NCI-H2171 treated with DMSO at 0.1 percent for 48 hours (cell line): ENCODE measurements at places on chromosomes 16 and 17.

DNA sequence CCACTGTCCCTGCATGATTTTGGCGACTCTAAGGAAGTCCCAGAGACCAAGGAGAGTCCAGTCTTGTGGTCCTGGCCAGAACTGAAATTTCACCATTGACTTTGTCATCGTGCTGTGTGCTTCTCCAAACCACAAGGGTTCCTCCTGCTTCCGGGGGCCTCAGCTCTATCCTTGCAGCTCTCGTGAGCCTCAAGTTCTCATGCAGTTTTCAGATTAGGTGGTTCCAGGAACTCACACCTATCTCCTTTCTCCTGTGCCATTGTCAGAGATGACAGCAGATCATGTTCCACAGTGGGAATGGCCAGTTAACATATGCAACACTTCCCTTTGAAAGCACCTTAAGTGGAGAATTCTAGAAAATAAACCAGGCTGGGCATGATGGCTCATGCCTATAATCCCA lies 97.9 kb upstream of the CRHR1 start:
- no peak for DNase-seq

DNA sequence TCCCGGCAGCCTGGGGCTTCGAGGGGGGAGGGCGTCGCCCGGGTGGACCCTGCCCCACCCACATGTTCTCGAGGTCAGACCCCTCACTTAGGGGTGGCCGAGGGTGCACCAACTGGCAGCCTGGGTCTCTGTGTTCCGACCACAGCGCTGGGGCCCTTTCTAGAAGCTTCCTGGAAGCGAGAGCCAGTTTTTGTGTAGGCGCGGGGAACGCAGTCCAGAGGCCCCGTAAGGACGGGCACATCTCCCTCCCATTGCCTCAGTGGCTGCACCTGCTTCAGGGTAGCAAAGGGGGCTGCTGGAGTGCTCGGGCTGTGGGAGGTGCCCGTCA lies 148.3 kb downstream of the BANP start:
- no peak for DNase-seq

GRCh38 chr17:82489117-82489516 lies 30.4 kb upstream of the FOXK2 start:
- DNase-seq: no peak

- peak; percentile 62 for DNase-seq
These were observed 404.1 kb downstream of the WWOX start for GRCh38 chr16:78503602-78504001.

DNA sequence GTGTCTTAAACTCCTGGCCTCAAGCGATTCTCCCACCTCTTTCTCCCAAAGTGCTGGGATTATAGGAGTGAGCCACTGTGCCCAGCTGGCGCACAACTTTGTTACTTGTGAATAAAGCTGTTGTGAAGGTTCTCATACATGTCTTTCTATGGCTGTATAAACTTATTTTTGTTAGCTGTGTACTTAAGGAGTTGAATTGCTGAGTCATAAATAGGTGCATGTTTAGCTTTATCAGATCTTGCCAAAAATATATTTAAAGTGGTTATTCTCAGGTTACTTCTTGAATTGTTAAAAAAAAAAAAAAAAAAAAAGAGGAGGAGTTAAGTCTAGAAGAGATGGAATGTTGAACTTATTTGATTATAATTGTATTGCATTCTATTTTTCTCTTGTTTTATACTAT lies 47.6 kb upstream of the IRX3 start:
- no peak for DNase-seq

GRCh38 chr16:58960034-58960433 lies 225.9 kb upstream of the GOT2 start:
- no peak for DNase-seq

DNA sequence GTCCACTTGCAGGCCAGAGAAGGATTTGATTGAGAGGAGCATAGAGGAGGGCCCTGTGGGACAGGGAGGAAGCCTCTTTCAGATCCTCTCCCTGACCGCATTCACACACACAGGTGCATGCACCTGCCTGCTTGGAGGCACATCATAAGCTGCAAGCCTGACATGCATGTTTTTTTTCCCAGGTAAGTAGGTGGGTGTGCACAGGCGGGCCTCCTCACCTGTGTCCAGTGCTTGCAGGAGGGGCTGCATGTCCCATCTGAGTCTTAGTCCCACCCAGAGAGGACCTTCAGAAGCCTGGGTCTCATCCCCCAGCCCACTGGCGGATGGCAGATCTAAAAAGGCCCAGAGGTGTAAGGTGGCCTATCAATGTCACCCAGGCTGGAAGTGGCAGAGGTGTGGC lies 130.8 kb downstream of the TMEM132E start:
- DNase-seq: no peak

GRCh38 chr16:2213817-2214718 lies 572 bp downstream of the PGP start:
- DNase-seq: no peak

DNA sequence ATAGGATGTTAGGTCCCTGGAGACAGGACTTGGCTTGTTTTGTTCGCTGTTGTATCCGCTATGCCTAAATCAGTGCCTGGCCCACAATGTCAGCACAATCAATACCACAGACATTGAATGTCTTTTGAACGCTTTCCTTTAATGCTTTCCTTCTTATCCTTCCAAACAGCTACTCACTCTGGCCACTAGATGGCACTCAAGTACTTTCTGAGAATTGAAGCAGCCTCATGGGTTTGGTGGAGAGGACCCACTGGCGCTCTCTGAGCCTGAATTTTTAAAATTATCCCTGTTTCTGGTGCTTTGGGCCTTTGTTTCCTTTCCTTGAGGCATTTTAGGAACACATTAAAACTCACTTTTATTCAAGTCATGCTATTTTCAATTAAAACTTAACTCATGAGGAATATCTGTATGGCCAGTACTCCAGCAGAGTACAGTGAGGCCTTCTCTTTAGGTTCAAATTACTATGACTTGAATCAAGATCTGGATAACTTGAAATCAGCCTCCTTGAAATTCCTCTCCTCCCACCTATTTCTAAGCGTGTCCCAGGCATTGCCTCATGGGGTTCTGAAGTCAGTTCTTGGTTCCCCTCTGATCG lies 3.2 kb upstream of the NLRP1 start:
- DNase-seq: peak; percentile 76

- DNase-seq: no peak
These were observed 2.0 kb downstream of the WNK4 start for GRCh38 chr17:42782166-42783061.

GRCh38 chr16:1534021-1535020 lies 855 bp downstream of the TMEM204 start:
- DNase-seq: no peak

DNA sequence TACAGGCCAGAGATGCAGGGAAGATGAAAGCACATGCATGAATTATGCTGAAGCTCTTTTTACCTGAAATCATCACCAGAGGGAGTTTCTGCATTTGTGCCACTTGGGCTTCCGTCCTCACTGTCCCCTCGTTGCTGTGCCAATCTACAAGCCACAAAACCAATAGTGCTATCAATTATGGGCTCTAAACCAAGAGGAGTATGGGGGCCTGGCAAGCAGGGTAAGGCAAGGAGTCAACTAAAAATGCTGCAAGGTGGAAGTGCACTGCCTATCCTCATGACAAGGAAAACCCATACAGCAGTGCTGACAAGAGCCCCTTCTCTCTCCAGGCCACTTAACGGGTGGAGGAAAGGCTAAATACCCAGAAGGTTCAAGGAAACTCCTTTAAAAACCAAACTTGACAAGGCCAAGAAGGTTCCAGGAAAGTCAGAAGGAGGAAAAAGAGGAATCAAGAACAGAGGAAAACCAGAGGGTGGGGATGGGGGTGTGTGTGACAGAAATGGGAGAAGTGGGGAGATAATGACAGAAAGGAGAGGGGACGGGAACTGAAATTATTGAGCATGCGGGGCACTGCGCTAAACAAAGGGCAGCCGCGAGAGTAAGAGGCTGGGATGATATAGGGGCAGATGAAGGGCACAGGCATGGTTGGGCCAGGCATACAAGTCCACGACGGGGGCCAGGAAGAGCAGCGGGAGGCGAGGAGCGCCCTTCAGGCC lies 674 bp downstream of the C17orf75 start:
- peak; percentile 55 for DNase-seq

GRCh38 chr16:6133009-6133557 lies 1035.5 kb upstream of the EEF2KMT start:
- no peak for DNase-seq

GRCh38 chr17:61155590-61156237 lies 243.9 kb upstream of the TBX2 start:
- DNase-seq: no peak

- no peak for DNase-seq
These were observed 76.0 kb downstream of the CLEC16A start for GRCh38 chr16:11020388-11020787.

DNA sequence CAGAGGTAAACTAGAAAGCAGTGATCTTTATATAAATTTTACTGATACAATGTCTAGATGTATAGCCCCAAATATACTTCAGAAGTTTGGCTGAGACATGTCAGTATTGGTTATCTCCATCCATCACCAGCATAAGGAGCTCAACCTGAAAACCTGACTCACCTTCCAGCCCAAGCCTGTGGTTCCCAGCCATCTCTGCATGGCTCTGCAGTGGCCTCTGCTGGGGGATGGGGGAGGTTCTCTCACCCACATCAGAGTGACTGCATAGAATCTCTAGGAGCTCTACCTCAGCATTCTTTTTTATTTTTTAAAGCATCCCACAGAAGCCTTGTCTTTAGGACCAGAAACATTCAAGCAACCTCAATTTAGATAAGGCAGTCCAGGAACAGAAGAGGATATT lies 27.3 kb downstream of the USP7 start:
- DNase-seq: peak; percentile 43

DNA sequence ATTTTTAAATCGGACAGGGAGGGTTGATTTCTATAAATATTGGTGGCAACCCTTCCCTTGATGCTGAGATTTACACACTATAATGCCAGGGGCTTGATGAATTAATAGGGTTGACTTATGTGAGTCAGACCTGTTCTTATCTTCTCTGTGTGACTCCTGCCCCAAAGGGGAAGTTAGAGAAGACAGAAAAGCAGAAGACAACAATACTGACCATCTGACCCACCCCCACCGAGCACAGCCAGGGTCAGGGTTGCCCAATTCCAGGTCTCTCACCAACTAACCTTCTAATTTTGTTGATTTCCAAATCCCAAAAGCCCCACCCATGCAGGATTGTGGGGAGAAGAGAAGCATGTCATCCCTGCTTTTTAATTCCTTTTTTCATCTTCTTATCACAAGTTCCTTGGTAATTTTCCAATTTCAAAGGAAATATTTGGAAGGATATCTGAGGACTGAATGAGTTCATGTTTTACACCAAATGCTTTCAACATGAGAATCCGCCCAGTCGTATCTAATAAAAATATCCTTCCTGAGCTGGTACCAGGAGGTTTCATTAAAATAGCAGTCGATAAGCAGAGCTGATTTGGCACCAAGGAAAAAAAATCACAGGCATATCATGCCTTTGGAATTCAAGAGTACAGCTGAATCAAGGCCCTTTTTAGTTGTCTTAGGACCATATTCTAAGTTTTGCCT lies 603.4 kb upstream of the CDH11 start:
- no peak for DNase-seq

GRCh38 chr17:75457047-75457654 lies 716 bp downstream of the TMEM94 start:
- peak; percentile 69 for DNase-seq

DNA sequence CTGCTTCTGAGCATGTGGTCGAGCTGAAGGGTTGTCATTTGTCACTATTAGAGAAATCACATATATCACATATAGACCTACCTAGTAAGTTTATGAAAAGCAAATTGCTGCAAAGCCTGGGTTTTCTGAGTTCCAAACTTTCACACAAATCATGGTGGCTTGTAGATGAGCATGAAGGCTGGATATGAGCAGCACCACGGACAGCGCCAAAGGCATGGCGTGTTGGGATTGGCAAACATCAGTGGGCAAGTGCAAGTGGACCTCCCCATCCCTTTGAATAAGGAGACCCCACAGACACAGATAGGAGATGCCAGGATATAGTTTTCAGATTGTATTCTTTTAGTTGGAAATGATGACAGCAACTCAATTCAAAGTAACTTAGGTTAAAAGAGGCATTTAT lies 77.6 kb upstream of the CACNG3 start:
- no peak for DNase-seq

DNA sequence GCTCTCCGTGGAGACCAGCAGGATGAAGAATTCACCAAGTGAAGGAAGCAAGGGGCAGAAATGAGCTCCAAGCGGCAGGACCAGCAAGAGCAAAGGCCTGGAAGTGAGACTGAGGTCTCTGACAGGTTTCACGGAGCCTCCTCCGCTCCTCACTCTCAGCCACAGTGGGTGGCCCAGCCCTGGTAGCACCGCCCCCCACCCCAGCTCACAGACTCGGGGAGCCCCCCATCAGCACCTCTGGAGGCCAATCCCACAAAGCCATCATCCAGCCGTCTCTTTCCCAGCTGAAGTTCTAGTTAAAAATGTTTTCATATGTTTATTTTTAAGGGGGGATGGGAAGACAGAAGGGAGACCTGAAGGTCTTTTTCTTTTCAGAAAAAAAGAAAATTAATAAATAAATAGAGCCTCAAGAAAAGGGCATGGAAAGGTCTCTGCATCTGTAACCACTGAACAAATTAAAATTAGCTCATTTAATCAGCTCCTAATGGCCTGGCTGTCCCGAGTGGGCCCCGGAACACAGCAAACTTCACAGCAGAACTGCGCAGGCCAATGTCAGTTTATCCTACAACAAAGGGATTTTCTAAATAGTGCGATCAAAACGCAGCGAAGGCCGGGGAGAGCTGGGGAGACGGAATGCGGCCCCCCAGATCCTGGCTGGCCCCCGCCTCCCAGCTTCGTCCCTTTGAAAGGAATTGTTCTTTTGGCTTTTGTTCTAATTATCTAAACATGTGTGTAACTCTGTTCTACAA lies 190.3 kb downstream of the ZNF423 start:
- no peak for DNase-seq

DNA sequence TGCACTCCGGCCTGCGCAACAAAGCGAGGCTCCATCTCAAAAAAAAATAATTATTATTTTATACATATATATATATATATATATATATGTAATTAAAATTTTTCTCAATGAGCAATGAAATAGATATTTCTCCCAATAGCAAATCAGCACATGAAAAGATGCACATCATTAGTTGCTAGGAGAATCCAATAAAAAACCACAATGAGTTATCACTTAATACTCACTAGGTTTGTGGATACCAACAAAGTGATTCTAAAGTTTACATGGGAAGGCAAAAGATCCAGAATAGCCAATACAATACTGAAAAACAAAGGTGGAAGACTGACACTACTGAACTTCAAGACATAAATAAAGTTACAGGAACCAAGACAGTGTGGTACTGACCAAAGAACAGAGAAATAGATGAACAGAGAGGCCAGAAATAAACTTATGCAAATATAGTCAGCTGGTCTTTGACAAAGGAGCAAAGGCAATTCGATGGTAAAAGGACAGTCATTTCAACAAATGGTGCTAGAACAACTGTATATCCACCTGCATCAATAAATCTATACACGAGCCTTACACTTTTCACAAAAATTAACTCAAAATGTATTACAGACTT lies 13.6 kb downstream of the SMG6 start:
- no peak for DNase-seq

- DNase-seq: no peak
These were observed 16.8 kb downstream of the ZNF750 start for GRCh38 chr17:82823004-82823403.

GRCh38 chr16:73337373-73338296 lies 289.7 kb upstream of the ZFHX3 start:
- no peak for DNase-seq
